ENCODE measurements at places on chromosomes 7 and 10. TPM values are rescaled to one million over a fixed set of nuclear protein-coding genes. Genes with fewer than 3 reads are reported as not detected.

Gene PILRB
- total RNA-seq = 11.0 TPM

Gene CNNM1
- not detected for total RNA-seq

Gene MSMB
- total RNA-seq = not detected

GRCh38 chr10:70319183-70319582, 35.4 kb upstream of the NPFFR1 start:
- no peak for DNase-seq

DNA sequence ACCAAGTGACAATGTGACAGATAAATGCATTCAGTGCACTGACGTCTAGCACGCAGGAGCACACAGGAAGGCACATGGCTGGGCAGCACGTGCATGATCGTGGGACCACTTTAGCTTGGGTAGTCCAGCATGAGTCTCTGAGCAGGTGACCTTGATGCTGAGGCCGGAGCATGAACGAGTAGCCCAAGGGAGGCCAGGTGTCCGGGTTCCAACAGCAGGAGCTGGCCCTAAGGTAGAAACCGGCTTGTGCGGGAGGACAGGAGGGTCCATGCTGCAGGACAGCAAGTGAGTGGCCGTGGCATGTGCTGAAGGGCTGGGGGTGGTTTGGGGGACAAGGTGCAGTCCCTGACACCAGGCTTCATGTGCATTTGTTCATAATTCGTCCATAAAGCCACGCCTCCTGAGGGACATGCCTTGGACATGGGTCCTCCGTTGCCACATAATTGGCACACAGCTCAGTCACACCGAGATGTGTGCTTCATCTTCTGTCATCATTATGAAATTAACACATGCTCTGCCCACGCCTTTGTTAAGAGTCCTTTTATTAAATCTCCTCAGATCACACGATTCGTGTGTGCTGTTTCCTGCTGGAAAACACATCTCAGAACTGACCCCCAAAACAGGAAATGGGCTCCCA, 3.1 kb upstream of the STK32C start:
- no peak for DNase-seq

DNA sequence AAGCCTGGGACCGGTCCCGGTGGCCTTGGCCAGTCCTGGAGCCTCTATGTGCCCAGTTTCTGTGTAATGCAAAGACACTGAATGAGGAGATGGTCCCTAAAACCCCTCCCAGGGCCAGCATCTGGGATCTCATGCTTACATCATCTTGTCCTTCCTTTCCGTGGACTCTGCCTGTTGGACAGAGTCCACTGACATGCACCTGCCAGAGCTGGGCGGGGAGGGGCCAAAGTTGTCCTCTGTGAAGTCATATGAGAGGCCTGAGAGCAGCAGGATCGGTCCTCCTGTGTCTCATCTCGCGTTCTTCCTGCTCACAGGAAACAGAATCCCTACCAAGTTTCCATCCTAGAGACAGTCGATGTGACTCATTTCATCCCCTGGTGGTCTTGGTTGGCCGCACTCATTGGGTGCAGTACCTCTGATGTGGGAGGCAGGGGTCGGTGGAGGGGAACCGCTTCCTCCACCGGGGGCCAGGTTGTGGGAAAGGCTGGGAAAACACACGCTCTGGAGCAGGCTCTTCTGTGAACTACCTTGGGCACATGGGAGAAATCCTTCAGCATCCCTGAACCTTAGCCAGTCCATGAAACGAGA, 389.6 kb upstream of the PODXL start:
- DNase-seq = no peak

- no peak for DNase-seq
Observed at GRCh38 chr10:52875336-52875735, 102.8 kb upstream of the MBL2 start.

- DNase-seq = peak; percentile 14
Observed at GRCh38 chr7:95996174-95996573, 223.8 kb downstream of the DYNC1I1 start.

GRCh38 chr7:51027935-51028830, 245.5 kb upstream of the GRB10 start:
- DNase-seq = peak; percentile 96

DNA sequence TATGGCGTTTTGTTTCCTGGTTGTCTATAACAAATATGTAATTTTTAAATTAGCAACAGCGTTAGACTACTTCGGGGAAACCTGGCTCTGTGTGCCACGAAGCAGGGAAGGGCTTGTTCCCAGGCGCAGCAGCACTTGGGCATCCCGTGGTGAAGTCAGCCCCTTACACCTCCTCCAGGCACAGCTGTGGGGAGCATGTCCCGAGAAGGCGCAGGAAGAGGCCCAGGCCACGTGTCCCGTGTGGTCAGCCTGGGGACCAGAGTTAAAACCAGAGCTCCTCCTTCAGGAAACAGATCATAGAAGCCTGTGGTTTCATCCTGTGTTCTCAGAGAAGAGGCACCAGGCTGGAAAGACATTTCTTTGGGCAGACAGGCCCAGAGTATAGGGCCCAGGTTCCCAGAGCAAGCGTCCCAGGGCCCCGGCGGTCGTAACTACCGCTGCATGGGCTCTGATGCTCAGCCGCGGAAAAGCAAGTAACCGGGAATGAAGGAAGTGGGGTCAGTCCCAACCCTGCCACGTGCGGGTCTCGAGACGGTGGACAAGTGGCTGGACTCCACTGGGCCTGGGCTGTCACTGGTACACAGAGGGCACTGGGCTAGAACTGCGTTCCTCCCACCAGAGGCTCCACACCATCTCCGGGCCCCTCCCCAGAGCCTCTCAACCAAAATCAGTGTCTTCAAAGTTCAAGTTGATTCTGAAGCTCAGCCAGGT, 7.1 kb downstream of the NUDT1 start:
- DNase-seq = peak; percentile 99

- peak; percentile 11 for DNase-seq
Observed at GRCh38 chr10:68861253-68861652, 33.9 kb downstream of the STOX1 start.

DNA sequence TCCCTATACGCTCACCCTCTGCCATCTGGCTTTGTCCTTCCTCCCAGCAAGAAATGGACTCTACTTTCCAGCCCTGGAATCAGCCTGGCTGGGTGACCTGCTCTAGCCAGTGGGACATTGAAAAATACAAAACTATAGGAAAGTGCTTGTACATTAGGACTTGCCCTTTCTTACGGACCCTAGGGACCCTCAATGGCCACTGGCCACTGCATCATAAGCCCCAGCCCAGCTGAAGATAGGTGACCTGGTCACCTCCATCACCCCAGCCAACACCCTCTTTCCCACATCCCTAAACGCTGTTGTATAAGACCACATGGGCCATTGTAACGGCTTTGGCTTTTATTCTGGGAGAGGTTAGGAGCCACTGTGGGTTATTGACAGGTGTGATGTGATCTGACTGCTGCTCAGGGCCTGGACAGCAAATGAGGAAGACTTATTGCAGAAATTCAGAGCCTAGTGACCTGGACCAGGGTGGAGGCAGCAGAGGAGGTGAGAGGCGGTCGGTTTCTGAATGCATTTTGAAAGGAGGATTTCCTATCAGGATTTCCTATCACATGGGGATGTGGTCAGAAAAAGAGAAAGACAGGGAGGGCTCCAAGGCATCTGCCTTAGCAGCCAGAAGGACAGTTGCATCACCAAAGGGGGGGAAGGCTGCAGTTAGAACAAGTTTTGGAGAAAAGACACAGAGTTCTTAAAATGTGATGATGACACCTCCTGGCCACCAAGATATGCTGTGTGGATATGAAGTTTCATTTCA, 2.2 kb upstream of the LMBR1 start:
- no peak for DNase-seq

GRCh38 chr7:111780527-111780926, 218.2 kb upstream of the IMMP2L start:
- DNase-seq = no peak

GRCh38 chr7:88151119-88151790, 68.6 kb downstream of the SRI start:
- no peak for DNase-seq

Gene PSD
- 0.10 TPM for total RNA-seq

DNA sequence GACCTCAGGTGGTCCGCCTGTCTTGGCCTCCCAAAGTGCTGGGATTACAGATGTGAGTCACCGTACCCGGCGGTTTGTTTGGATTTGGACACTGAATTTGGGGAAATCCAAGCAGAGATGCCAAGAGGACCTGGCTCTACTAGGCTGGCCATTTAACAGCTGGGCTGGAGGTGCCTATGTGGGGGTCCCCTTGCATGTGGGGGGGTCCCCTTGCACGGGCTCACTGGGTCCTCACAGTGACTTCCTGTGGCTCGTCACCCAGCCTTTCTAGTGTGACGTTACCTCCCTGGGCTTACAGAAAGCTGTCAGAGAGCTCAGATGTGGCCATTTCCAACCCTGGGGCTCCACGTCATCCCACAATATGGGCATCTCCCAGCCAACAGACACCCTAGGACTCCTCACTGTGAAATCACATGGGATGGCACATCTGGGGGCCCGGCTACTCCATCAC, 49.3 kb upstream of the GNA12 start:
- no peak for DNase-seq

DNA sequence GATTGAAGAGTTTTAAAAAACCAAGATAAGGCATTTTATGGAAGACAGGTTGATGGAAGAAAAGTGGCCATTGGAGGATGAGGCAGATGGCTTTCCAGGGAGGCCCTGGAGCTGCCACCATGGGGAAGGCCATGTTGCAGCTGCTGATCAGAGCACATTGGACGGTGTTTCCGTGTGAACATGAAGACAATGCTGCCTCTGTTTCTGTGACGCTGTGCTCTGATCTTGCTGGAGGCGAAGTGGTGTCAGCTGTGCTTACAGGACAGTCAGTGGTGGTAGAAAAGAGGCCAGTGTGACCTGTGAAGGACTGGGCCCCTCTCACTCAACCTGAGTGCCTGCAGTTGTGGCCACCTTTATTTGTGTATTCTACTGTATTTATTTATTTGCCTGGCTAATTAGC, 132.9 kb downstream of the FAM204A start:
- DNase-seq = no peak

- no peak for DNase-seq
Observed at GRCh38 chr7:42730586-42730985, 181.3 kb downstream of the C7orf25 start.

Gene FKBP6
- total RNA-seq = 0.11 TPM

GRCh38 chr7:68133045-68133444, 1136.4 kb downstream of the TYW1 start:
- no peak for DNase-seq

- DNase-seq = no peak
Observed at GRCh38 chr10:119505588-119506315, 36.8 kb downstream of the RGS10 start.

Gene TLX1
- not detected for total RNA-seq

- DNase-seq = no peak
Observed at GRCh38 chr7:147332988-147333387, 1216.4 kb downstream of the CNTNAP2 start.

GRCh38 chr7:31316876-31317275, 23.6 kb downstream of the NEUROD6 start:
- no peak for DNase-seq

GRCh38 chr7:18425838-18426445, 69.6 kb upstream of the HDAC9 start:
- DNase-seq = peak; percentile 28

DNA sequence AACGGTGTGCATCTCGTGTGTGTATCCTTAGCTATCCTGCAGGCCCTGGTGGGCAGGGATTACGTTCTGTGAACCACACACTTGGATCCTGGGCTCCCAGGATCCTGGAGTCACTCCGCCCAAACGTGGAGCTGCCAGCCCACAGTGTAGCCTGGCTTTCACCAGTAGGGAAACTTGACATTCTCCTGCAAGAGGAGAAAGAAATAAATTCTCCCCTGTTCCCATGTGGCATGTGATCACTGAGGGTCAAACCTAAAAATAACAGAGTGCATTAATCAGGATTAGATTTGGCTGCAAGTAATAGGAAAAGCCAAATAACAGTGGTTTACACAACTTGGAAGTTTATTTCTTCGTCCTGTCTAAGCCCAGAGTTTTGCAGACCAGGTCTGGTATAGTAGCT, 32.3 kb downstream of the PALD1 start:
- DNase-seq = peak; percentile 10

Gene FOXI2
- total RNA-seq = not detected

- no peak for DNase-seq
Observed at GRCh38 chr10:36500266-36500665, 625.1 kb upstream of the ANKRD30A start.

GRCh38 chr7:29248713-29249382, 54.3 kb downstream of the CHN2 start:
- no peak for DNase-seq

GRCh38 chr7:29564496-29565223, 1.0 kb downstream of the PRR15 start:
- DNase-seq = peak; percentile 45

DNA sequence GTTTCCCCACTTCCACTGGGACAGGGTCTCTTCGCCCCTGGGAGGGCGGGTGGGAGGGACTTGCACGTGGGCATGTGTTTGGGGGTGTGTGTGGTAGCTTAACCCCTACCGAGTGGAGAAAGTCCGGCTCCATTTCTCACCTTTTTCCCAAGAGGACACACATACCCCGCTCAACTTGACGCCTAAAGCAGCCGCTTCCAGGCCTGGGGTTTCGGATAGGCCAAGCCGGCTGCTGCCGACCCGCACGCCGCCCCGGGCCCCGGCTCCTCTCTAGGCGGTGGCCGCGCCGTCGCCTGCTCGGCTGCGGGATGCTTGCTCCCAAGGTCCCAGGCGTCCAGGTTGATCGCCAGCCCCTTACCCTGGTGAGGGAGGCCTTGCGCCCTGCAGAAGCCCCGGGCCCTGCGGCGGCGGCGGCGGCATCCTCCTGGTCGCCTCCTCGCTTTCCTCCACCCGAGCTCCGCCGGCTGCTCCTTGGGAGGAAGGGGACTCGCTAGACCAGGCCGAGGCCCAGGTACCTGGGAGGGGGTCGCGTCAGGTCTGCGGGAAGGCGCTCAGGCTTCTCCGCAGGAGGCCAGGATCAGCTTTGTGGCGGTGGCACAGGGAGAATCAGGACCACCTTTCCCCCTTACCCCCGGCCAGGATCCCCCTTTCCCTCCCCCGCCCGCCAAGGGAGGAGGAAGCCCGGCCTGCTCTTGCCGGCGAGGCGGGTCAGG, 3.2 kb upstream of the GATA3 start:
- DNase-seq = no peak

Gene UNC5B
- 3.6 TPM for total RNA-seq

Gene TMEM178B
- total RNA-seq = 6.8 TPM

- peak; percentile 64 for DNase-seq
Observed at GRCh38 chr10:33334153-33334804, at the start of gene NRP1. Gene NRP1 (minus strand): TSS chr10:33334667. CDS start chr10:33334382, 285 bp downstream.

GRCh38 chr7:3887096-3887690, 586.1 kb downstream of the SDK1 start:
- no peak for DNase-seq
